ENCODE measurements at places on chromosomes 4 and X. TPM values are rescaled to one million over a fixed set of nuclear protein-coding genes. Genes with fewer than 3 reads are reported as not detected.

GRCh38 chr4:67746797-67747495 is 7.2 kb downstream of the GNRHR start:
- no peak overlapping the region for H3K27ac ChIP-seq
- no peak overlapping the region for H3K4me3 ChIP-seq
- no peaks in the 10 kb centered on the region for H3K27me3 ChIP-seq
- no peak for DNase-seq

- H3K4me1 ChIP-seq: no peaks in the 10 kb centered on the region
- H3K27me3 ChIP-seq: no peaks in the 10 kb centered on the region
- no peak overlapping the region for H3K4me3 ChIP-seq
Observed at GRCh38 chr4:48139691-48140090, 5.6 kb upstream of the TXK start.

DNA sequence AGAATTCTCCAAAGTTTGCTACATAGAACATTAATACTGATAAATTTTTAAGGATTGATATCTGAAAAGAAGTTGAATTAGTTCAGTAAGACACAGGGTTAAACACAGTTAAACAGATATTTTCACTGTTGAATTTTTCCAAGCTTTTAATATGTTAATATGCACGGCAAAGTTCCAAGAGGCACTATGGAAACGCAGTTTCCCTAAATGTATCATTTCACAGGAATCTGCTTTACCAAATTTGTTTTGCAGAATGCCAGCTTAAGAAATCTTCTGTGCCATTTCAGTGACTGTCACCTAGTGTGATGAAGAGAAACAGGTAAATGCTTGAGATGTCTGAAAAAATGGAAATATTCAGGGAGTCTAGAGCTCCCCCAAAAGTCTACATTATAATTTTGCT is 395.9 kb upstream of the GRIA3 start:
- H3K4me3 ChIP-seq: no peak overlapping the region

GRCh38 chr4:114108869-114109268 is 129.4 kb upstream of the ARSJ start:
- H3K36me3 ChIP-seq: no peaks in the 10 kb centered on the region
- peaks cover 8% of the 10 kb centered on the region for H3K27me3 ChIP-seq
- H3K4me1 ChIP-seq: peaks cover 29% of the 10 kb centered on the region
- H3K27ac ChIP-seq: peak overlapping the region; percentile 94

- H3K4me1 ChIP-seq: no peaks in the 10 kb centered on the region
- H3K27me3 ChIP-seq: no peaks in the 10 kb centered on the region
- H3K36me3 ChIP-seq: no peaks in the 10 kb centered on the region
Observed at GRCh38 chrX:68732906-68733493, 85.5 kb downstream of the STARD8 start.

- no peak overlapping the region for H3K27ac ChIP-seq
- H3K4me1 ChIP-seq: no peaks in the 10 kb centered on the region
- peaks cover 3% of the 10 kb centered on the region for H3K27me3 ChIP-seq
Observed at GRCh38 chr4:80309294-80310004, 26.1 kb upstream of the CFAP299 start.

- H3K27me3 ChIP-seq: no peaks in the 10 kb centered on the region
- no peaks in the 10 kb centered on the region for H3K36me3 ChIP-seq
- H3K4me3 ChIP-seq: no peak overlapping the region
- no peaks in the 10 kb centered on the region for H3K4me1 ChIP-seq
- no peak overlapping the region for H3K27ac ChIP-seq
- no peak for DNase-seq
Observed at GRCh38 chr4:39994406-39994805, 16.7 kb upstream of the PDS5A start.

GRCh38 chr4:107897823-107898222 is 33.5 kb upstream of the CYP2U1 start:
- H3K27me3 ChIP-seq: no peaks in the 10 kb centered on the region
- no peak overlapping the region for H3K27ac ChIP-seq
- DNase-seq: no peak
- H3K4me1 ChIP-seq: no peaks in the 10 kb centered on the region
- no peaks in the 10 kb centered on the region for H3K36me3 ChIP-seq

DNA sequence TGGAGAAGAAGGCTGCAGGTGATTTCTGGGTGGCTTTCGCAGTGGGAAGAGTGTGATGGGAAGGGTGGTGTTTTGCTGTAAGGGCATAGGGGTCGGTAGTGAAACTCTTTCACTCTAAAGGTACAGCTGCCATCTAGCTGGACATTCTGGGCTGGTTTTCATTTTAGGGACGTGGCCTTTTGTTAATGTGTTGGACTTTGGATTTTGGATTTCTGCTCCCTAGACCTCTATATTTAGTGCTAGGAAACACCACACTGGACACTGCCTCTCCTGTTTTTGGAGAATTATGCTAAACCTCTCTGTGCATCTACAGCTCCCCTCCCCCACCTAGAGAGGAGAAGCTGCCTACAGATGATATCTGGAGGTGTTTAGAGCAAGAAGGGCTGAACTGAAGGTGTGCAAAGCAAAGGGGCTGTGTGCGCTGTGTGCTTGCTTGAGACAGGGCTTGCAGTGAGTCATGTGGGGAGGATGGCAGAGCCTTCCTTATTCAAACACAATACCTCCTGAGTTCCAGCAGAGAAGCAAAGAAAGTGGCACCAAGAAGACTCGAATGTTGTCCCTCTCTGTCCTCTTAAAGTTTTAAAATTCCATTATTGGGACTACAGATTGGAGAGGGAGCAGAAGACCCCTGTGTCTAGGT is 47.9 kb downstream of the STARD8 start:
- no peaks in the 10 kb centered on the region for H3K27me3 ChIP-seq
- H3K36me3 ChIP-seq: no peaks in the 10 kb centered on the region
- DNase-seq: no peak
- H3K27ac ChIP-seq: no peak overlapping the region

DNA sequence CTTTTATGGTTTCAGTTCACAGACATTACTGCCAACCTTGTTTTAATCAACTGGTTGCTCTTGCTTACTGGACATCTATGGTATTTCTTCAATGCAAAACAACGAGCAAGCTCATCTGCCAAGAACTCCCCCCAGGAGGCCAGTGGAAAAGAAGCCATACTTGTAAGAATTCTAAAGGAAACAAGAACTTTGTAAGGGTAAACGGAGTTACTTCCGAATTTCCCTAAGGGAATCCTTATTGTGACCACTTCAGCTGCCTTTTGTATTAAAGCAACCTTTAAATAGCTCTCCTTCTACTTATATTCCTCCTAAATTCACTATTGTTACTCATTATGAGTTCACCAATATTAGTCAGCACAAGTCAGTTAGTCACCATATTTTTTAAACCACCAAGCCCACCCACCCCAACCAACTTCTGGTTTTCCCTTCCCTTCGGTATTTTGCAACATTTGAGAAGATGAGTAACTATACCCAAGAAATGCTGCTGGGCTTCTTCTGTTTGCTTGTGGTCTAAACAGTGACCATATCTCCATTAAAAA is 602.8 kb upstream of the DIPK2B start:
- no peak for DNase-seq
- no peak overlapping the region for H3K4me3 ChIP-seq
- no peak overlapping the region for H3K27ac ChIP-seq
- peaks cover 11% of the 10 kb centered on the region for H3K4me1 ChIP-seq
- no peaks in the 10 kb centered on the region for H3K27me3 ChIP-seq

- H3K4me1 ChIP-seq: peaks cover 16% of the 10 kb centered on the region
- H3K27me3 ChIP-seq: no peaks in the 10 kb centered on the region
- no peak for DNase-seq
Observed at GRCh38 chr4:89994176-89994873, 99.7 kb downstream of the MMRN1 start.

DNA sequence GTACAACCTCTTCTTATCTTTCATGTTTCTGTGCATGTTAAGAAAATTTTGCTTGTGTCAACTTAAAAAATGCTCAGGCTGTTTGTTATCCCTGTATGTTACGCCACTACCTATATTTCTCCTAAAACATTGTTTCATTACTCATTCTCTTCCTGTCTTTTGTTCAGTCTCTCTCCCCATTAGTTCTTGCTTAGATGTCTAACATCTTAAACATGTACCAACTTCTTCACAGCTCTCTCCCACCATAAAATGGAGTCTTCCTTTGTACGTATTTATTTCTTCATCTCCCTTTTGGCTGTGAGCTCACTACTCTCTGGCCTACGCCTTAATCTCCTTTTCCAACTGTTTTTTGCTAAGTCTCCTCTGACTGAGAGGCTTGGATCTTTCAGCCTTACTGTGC is 36.4 kb downstream of the PCDH7 start:
- H3K27ac ChIP-seq: no peak overlapping the region
- H3K27me3 ChIP-seq: no peaks in the 10 kb centered on the region
- H3K4me1 ChIP-seq: no peaks in the 10 kb centered on the region
- H3K4me3 ChIP-seq: no peak overlapping the region
- H3K36me3 ChIP-seq: no peaks in the 10 kb centered on the region
- no peak for DNase-seq

DNA sequence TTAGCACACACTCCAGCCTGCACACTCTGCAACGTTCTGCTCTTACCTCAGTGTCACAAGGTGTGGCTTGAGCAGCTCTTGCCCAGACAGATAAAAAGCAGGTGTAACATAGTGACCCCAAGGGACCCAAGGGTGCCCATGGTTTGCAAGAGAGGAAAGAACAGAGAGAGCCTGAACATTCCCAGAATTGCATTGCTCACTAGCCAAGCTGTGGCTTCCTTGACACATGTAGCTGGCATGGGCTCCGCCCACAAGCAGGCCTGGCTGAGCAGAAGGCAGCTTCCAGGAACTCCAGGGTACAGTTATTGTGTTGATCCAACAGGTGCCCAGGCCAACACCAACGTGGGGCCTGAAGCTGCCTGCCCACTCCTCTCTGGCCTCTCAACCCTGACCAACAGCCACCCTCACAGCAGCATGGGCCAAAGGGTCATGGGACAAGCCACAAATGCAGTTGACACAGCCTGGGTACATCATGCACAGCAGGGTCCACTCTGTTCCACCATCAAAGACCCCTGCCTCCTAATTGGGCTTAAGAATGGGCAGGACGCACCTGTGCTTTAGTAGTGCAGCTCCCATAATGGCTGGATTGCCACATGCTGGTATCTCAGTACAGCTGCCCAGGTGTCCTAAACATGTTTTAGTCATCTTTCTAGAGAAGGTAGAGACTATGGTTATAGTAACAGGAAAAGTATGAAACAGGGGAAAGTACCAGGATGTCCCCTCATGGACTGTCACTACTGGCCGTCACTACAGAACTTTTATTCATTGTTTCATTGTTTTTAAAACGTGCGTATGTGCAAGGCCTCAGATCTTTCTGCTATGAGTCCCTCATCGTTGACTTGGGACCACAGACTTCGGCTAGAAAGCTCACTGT is 73.7 kb upstream of the ACSL1 start:
- H3K27me3 ChIP-seq: peaks cover 2% of the 10 kb centered on the region
- H3K4me1 ChIP-seq: no peaks in the 10 kb centered on the region
- no peak overlapping the region for H3K27ac ChIP-seq
- no peak overlapping the region for H3K4me3 ChIP-seq
- H3K36me3 ChIP-seq: no peaks in the 10 kb centered on the region

DNA sequence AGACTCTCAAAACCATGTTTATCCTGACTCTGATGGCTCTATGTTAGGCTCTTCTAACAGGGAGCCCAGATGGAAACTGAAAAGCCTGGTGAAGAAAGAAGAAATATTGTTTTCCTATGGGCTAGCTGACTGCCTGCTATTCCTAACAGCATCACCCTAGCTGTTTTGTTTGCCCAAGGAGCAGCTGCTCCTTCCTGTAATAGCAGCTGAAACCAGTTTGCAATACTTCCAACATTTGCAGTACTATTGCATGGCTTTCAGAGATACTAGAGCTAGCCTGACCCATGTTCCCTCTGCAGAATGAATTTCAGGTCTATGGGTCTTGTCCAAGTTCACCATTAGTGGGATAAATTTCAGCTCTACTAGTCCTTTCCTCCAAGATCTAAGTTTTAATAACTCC is 495.2 kb downstream of the INPP4B start:
- no peak overlapping the region for H3K27ac ChIP-seq
- no peak overlapping the region for H3K4me3 ChIP-seq
- DNase-seq: no peak
- H3K4me1 ChIP-seq: peaks cover 26% of the 10 kb centered on the region
- H3K27me3 ChIP-seq: no peaks in the 10 kb centered on the region

GRCh38 chr4:71338846-71339593 is at the start of gene SLC4A4:
Gene SLC4A4, plus strand, starts transcription at chr4:71339020.
- no peak within 1 kb of the TSS for H3K27ac ChIP-seq
- no peaks in the 10 kb centered on the region for H3K4me1 ChIP-seq
- H3K27me3 ChIP-seq: no peaks in the 10 kb centered on the region
- H3K36me3 ChIP-seq: no peaks in the 10 kb centered on the region
- DNase-seq: no peak

DNA sequence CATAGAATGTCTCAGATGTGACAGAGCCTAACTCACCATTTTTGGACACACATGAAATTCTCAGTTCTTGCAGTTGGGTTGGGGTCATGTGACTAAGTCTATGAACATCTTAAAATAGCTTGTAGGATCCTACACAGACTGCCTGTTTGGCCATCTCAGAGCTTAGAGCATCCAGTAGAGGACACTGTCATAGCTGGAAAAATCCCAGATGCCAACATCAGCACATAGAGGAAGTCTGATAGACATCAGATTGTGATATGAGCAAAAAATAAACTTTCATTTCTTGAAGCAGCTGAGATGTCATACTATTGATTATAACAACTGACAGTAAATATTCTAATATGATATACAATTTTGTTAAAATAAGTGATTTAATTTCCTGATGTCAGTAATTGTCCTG is 207.1 kb downstream of the TRAM1L1 start:
- no peak overlapping the region for H3K4me3 ChIP-seq
- H3K27ac ChIP-seq: no peak overlapping the region
- H3K4me1 ChIP-seq: no peaks in the 10 kb centered on the region
- H3K27me3 ChIP-seq: no peaks in the 10 kb centered on the region
- no peak for DNase-seq
- no peaks in the 10 kb centered on the region for H3K36me3 ChIP-seq

GRCh38 chr4:77199276-77199675 is 42.3 kb downstream of the CCNG2 start:
- no peak for DNase-seq
- H3K4me1 ChIP-seq: peaks cover 2% of the 10 kb centered on the region
- no peak overlapping the region for H3K27ac ChIP-seq

DNA sequence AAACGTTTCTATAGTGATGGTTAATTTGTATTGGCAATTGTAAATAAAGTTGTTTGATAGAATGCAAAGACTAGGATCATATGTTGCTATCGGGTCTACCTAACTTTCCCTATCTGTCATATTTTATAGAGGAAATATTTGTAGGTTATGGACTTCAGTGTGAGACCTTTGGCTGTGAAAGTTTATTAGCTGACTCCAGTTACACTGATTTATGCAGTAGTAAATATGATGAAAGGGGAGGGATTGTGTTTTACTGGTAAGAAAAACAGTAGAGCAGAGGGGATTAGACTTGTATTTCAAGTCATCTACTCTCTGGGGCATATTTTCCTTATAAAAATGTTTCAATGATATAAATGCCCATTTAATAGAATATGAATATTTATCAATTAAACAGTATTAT is 43.8 kb downstream of the ADGRL3 start:
- no peak for DNase-seq
- H3K36me3 ChIP-seq: no peaks in the 10 kb centered on the region
- peak overlapping the region; percentile 69 for H3K4me3 ChIP-seq
- peaks cover 7% of the 10 kb centered on the region for H3K27me3 ChIP-seq
- H3K4me1 ChIP-seq: peaks cover 64% of the 10 kb centered on the region

- no peak overlapping the region for H3K4me3 ChIP-seq
- no peaks in the 10 kb centered on the region for H3K4me1 ChIP-seq
- H3K27ac ChIP-seq: no peak overlapping the region
Observed at GRCh38 chrX:71846429-71846828, 64.2 kb upstream of the NHSL2 start.

SHROOM2 gene
- total RNA-seq: 3.1 TPM

CSAG2 gene
- not detected for total RNA-seq

PNMA3 gene
- total RNA-seq: 7.8 TPM

CT83 gene
- not detected for total RNA-seq

RAB39B gene
- total RNA-seq: 20.9 TPM

FSTL5 gene
- total RNA-seq: 9.2 TPM

GSX2 gene
- not detected for total RNA-seq

TMEM150C gene
- 5.1 TPM for total RNA-seq
